ENCODE measurements at places on chromosomes 1 and 21.

DNA sequence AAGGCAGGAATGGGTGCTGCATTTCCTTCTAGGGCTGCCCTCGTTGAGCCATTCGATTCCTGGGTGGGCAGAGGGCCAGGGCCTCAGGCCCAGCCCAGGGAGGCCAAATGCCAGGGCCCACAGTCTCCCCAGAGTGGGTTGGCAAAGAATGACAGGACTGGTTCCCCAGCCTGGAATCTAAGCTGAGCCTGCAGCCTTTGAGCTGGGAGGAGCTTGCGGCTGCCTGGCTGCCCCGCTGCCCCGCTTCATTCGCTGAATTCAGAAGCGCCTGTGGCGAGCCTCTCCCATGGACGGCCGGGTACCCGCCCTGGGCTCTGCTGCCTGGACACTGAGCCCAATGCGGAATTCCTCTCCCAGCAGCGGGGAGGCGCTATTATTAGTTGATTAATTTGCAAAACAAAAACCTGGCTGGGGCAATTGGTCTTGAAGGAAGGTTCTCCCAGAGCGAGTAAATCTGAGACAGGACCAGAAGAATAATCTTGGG lies 32.3 kb upstream of the TARDBP start:
- DNase-seq = no peak

DNA sequence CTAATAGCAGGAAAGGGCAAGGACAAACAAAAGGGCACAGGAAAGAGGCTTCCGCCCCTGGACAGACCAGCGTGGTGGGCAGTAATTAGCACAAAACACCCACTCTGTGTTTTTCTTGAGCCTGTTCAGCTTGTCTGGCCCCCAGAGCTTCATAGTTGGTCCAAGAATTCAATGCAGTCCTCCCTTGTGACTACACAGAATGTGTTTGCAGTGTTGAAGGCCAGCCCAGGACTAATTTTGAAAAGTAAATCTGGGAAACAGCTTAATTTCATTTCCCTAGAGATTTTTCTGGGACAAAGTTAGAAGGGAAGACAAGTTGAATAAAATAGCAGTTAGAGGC lies 49.2 kb upstream of the LMO4 start:
- DNase-seq = no peak

DNA sequence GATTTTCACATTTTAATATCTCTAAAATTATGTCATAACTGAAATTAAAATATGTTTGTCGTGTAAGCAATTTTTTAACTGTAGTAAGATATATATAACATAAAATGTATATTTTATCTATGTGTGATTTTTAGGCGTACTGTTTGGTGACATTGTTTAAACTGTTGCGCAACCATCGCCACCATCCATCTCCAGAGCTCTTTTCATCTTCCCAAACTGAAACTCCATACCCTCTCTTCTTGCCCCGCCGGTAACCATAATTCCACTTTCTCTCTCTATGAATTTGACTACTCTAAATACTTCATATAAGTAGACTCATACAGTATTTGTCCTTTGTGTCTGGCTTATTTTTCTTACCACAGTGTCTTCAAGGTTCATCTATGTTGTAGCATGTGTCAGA lies 66.4 kb downstream of the DDX20 start:
- no peak for DNase-seq

DNA sequence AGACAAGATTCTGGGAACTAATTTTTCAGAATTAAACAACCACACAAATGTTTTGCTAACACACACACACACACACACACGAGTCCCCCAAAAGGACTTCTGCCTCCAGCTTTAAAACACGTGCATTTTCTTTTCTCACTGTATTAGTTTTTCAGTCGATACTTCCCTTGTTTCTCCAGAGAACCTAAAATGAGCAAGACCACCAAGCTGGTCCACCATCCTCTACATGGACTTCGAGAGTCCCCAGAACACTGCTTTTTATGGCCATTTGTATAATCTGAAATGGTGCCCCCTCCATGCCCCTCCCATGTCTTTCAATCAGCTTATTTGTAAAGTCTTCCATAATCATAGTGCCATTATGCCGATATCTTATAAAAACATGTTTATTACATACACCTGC lies 10.8 kb upstream of the CHI3L2 start:
- DNase-seq = no peak

DNA sequence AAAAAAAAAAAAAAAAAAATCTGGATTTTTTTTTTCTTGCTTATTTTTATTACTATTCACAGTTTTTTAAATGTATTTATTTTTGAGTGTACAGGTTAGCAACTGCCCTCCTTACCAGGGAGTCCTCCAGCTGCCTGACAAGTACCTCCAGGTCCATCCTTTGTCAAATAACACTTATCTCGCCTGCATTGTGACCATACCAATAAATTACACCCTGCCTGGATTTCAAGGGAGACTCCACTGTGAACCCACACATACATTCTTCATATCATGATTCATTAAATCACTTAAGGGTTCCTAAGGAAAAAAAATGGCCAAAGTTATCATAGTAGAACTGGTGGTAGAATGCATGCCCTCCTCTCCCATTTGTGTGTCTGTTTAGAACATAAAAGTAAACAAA lies 38.4 kb downstream of the EEIG2 start:
- DNase-seq = no peak

GRCh38 chr1:147626739-147627138 lies 43.6 kb downstream of the ACP6 start:
- DNase-seq = no peak

DNA sequence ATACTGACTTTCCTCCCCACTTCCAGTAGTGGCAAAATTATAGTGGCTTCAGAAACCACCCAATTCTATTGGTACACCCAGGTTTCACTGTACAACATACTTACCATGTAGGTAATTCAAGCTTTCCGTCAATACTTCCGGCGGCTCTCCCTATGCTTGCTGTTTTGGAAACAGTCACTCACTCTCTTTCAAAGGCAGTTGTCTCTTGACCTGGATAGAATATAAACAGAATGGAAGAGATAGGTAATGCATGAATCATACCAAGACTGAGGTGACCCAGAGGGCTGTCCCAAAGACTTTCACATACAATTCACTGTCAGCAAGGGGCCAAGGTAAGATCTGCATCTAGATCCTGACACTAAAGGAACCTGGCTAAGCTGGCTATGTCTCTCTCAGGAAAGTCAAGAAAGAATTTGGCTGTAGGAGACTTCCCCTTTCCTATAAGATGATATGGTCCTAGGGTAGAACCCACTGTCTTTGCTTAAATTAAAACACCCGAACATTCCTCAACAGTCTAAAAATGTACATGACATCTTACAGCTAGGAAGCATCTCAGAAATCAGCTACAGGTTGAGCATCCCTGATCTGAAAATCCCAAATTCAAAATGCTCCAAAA lies 59.6 kb downstream of the LUZP1 start:
- DNase-seq = no peak

GRCh38 chr1:202592146-202592545 lies 118.1 kb downstream of the SYT2 start:
- no peak for DNase-seq

- DNase-seq = no peak
These were observed 22.1 kb downstream of the PADI2 start for GRCh38 chr1:17097147-17097546.

DNA sequence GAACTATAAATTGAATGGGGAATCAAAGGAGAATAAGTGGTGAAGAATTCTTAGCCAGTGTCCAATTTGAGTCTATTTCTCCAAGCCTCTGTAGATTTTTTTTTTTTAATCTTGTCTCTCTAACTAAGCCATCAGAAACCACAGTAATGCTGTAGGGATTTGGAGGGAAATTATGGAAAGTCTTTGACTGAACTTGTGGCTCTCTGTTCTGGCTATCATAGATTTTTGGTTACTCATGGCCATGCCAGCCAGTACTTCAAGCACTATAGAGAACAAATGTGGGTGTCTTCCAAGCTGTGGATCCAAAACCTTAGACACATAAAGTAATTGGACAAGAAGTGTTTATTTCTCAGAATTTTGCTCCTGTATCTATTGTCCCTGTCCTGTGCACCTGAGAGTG lies 147.9 kb downstream of the LRRC40 start:
- DNase-seq = no peak

DNA sequence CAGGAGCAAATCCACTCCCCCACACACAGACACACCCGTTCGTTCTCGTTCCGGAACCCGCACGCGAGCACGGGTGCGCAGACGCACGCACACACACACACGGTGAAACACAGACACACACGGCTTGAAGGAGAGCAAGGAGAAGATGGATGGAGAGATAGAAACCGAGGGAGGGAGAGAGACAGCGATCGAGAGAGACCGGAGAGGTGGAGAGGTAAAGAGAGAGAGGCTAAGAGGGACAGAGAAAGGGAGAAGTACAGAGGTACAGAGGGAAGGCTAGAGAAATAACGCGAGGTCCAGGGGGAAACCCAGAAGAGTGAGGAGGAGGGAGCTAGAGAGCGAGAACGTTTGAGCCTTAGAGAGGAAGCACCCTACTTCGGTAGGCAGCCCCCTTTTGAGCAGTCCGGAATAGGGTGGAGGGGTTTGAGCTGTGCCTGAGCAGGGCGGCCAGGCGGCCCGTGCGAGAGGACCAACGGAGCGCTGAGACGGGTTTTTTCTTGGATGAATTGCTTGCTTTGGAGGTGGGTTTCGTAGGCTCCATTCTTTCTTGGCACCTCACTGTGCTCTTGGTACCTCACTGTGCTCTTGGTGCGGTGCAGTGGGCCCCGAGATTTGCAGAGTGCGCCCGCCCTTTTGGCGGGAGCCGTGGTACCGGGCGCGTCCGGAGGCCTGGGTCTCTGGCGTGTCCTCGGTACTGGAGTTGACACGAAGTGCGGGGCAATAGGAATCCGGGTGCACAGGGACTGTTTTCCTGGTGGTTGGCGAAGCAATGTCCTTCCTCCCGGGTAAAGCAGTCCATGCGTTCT lies 88.4 kb upstream of the RHOU start:
- DNase-seq = no peak

DNA sequence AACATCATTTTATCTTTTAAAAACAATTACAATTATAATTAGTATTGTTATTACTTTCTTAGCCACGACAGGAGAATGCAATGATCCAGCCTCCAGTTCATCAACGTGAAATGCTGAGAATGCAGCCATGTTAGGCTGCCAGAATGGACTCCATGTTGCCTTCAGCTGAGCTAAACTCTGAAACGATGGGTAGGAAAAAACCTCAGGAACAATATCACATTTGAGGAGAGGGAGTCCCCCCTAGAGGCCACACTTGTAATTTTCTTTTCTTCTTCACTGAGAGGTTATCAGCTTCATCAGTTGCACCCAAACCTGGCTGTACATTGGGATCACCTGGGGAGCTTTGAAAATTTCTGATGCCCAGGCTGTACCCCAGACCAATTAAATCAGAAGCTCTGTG lies 34.6 kb upstream of the DNAH14 start:
- DNase-seq = no peak

DNA sequence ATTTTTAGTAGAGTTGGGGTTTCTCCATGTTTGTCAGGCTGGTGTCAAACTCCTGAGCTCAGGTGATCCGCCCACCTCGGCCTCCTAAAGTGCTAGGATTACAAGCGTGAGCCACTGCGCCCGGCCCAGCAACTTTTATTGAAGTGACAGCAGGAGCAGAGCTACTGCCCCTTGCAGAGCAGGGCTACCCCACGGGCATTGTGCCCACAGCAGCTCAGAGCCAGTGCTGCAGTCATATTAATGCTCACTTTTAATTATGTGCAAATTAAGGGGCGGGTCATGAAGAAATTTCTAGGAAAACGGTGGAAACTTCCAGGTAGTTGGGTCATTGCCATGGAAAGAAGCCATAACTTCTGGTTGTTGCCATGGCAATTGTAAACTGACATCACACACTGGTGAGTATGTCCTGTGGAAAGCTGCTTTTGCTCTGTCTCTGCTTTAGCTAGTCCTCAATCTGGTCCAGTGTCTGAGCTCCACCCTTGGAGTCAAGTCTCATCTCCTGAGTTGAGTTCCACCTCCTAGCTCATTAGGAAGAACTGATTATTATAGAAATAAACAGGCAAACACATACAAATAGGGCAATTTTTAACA lies 127.3 kb upstream of the ADGRL4 start:
- DNase-seq = no peak

GRCh38 chr1:77475641-77476040 lies 193.8 kb downstream of the AK5 start:
- no peak for DNase-seq

GRCh38 chr21:36255663-36256062 lies 64.3 kb upstream of the MORC3 start:
- no peak for DNase-seq

GRCh38 chr21:21039624-21040170 lies 41.5 kb downstream of the NCAM2 start:
- no peak for DNase-seq

DNA sequence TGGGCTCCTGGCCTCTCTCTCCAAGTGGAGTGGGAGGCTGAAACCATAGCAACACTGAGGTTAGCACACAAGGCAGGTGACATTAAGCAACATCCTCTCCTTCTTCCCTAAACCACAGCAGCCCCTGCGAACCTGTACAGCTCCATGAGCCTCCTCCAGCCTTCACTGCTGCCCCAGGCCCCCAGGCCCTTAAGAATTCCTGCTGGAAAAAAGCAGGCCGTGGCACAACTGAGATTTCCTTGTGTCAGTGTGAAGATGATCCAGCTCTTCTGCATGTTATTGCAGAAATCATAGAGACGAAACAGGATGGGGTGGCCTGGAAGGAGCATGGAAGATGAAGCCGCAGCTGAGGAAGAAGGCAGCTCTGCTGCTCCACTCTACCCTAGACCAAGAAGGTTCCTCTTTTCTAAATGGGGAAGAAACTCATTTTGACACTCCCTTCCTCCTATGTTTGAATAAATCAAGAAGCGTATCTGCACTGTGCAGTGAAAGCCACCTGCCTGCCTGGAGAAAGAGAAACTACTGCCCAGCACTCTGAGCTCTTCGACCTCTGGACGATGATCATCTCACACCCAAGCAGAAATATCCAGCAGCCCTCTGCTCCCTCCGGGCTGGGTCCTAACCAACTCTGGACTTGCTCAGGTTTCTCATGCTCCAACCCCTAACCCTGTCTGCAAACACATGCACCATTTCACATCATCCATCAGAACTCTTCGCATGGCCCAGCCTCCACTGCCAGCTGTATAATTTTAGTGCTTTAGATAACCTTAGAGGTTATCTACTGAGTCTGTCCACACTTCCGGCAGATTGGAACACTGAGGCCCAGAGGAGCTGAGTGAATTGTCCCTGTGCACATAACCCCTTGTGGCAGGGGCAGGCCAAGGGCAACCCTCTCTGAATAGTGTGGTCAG lies 20.7 kb downstream of the SH3BP5L start:
- DNase-seq = no peak

DNA sequence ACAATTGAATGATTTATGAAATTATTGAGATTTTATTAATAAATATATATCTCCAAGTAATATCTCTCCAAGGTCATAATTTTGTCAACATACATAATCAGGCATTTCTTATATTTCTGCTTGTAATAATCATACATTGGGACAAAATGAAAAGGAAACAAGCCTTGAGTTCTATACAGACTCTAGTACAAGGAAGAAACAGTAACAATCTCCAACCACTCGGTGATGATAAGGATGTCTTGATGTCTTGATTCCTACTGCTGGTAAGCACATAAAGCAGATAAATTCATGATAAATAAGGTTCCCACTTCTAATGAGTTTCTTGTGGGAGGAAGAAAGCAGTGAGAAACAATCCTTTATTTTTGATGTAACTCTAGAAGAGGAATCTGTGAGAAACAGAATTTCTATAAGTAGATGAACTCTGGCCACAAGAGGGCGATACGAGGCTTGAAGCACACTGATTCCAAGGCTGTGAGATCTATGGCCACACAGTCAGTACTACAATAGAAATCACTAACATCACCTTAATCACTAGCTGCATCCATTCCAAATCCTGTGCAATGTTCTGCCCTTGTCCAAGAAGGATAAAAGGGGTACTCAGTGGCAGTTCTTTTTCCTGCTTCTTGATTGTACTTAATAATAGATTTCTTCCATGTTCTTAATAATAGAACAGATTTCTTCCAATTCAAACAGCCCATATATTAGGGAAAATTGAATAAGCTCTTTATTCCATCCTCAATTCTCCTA lies 41.4 kb upstream of the LRRC8B start:
- peak; percentile 30 for DNase-seq
